Germinal center (tissue), 1 donor: ENCODE measurements at places on chromosomes 4 and X.

GRCh38 chr4:7261536-7261935, 69.2 kb downstream of the SORCS2 start:
- no peak for DNase-seq

GRCh38 chr4:142355421-142355930, 490.6 kb downstream of the INPP4B start:
- DNase-seq: no peak

GRCh38 chr4:5203993-5204310, 152.7 kb downstream of the STK32B start:
- DNase-seq: no peak

- DNase-seq: no peak
Measured at GRCh38 chrX:22689290-22689689, 310.5 kb upstream of the DDX53 start.

- no peak for DNase-seq
Measured at GRCh38 chrX:1074755-1075154, 137.7 kb downstream of the CRLF2 start.

DNA sequence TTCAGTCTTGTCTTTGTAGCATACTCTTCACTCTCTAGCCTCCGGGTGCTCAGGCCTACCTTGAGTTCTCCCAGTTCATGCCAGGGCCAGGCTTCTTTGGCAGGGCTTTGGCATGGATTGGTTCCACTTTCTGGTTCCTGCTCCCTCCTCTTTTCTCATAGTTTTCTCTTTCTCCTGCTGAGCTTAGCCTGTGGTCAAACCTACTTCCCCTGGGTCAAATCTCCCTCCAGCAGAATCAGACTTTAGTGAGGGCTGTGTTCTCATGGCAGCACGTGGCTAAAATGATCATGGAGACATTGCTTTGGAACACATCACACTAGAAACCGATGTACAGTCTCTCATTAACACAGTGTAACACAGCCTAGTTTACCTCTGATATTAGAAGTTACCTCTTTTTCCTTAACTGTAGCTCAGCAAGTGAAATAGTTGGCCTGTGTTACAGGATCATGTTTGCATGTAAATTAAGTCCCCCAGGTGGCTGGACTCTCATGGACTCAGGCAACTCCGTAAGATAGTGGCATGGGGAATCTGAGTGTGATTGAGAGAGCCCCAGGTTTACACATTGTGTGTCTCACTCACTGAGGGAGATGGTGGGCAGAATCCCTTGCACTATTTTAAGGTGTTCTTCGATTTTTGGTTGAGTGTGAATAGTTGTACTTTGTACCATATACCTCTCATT, 13.3 kb downstream of the RAB9A start:
- no peak for DNase-seq

DNA sequence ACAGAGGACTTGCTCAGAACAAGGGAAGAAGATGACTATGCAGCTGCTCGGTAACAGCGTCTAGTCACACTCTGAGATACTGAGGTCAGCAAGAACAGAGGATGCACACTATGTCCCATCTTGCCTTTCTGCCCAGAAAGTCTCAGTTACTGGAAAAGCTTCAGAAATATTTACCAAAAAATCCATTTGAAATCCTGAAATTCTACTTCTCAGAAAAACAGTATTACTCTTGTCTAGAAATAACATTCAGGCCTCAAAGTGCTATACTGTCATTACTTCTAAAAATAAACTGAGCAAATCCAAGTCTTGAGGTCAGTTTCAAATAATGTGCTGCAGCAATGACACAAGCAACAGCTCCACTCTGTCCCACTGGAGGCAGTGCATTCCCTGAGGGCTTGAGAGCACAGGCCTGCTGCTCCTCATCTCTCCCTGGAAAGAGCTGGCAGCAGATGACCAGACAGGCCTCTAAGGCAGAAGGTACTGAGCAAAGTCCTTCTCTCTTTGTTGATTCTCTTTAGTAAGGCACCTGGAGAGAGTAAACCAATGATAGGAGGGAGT, 76.9 kb downstream of the CAMK2D start:
- no peak for DNase-seq

- DNase-seq: peak; percentile 45
Measured at GRCh38 chrX:154308108-154308946, 12.7 kb downstream of the TKTL1 start.

- DNase-seq: no peak
Measured at GRCh38 chr4:169314906-169315305, 44.1 kb upstream of the SH3RF1 start.

GRCh38 chrX:10233173-10233572, 76.4 kb downstream of the CLCN4 start:
- no peak for DNase-seq

DNA sequence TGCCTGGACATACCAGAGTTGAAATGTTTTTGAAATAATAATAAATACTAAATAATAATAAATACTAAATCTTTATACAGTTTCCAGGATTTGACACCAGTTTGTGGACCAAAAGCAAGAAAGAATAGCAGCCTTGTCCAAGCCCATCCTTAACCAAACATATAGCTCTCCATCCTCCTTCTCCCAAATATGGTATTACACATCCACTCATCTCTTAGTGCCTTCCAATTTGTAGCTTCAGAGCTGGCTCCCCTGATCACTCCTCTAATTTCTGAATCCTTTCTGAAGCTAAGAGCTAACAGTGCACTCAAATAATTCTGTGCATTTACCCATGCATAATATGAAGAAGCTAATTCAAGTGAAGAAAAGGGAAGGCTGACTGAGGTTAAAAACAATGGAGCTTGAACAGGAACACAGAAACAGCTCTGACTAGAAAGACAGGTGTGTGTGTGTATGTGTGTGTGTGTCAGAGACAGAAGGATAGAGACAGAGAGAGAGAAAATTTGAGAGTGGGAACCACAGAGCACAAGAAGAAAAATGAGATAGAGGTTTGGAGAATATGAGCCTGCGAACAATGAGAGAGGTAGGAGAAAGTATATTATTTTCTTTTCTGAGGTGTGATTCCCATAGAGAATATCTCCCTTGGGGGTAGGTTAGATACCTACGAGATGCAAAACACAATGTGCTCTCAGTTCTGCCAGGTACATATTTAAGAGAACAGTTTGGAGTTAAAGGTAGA, 123.5 kb downstream of the CAMK2D start:
- peak; percentile 15 for DNase-seq

- DNase-seq: no peak
Measured at GRCh38 chrX:39017716-39018115, 216.5 kb downstream of the MID1IP1 start.

- DNase-seq: no peak
Measured at GRCh38 chr4:124946696-124947095, 234.2 kb upstream of the ANKRD50 start.
